ENCODE measurements at places on chromosomes 12 and 14. TPM values are rescaled to one million over a fixed set of nuclear protein-coding genes. Genes with fewer than 3 reads are reported as not detected.

Gene PTHLH
- 0.83 TPM for total RNA-seq

Gene ARHGEF40
- 18.1 TPM for total RNA-seq

Gene BEGAIN
- 0.18 TPM for total RNA-seq

Gene PROX2
- total RNA-seq: not detected

Gene OR9K2
- total RNA-seq: not detected

Gene RAB15
- 3.3 TPM for total RNA-seq

Gene ANO2
- not detected for total RNA-seq

Gene ALDH2
- 12.5 TPM for total RNA-seq

Gene TMEM253
- total RNA-seq: not detected

Gene TAS2R43
- total RNA-seq: 0.90 TPM

Gene ENDOU
- under 0.01 TPM for total RNA-seq

Gene CCDC184
- 0.18 TPM for total RNA-seq

Gene VRTN
- total RNA-seq: not detected

Gene ARG2
- 2.2 TPM for total RNA-seq

Measured in IMR-90 (cell line).